ENCODE measurements at places on chromosomes 1 and 21. TPM values are rescaled to one million over a fixed set of nuclear protein-coding genes. Genes with fewer than 3 reads are reported as not detected.

DNA sequence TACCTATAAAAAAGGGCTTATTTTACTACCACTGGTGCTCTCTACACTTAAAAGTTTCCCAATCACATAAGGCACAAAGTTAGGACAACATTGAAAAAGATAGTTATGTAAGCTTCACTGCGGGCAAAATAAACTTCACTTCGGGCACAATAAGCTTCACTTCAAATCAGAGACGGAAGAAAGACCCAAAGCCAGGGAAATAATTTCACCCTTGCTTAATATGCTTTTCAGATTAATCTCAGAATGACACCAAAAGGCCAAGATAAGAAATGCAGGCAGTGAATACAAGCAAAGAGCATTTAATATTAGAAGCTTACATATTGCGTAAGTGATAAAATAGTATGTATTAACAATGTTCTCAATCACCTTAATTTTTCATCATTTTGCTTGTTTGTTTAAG is 444.2 kb downstream of the SETD4 start:
- no peak for DNase-seq

GRCh38 chr21:17688912-17689874 is 76.5 kb upstream of the BTG3 start:
- DNase-seq: no peak

GRCh38 chr1:54996359-54996868 is 2.3 kb upstream of the BSND start:
- DNase-seq: peak; percentile 64

GRCh38 chr1:153612111-153612754 is 704 bp downstream of the S100A16 start:
- DNase-seq: no peak

DNA sequence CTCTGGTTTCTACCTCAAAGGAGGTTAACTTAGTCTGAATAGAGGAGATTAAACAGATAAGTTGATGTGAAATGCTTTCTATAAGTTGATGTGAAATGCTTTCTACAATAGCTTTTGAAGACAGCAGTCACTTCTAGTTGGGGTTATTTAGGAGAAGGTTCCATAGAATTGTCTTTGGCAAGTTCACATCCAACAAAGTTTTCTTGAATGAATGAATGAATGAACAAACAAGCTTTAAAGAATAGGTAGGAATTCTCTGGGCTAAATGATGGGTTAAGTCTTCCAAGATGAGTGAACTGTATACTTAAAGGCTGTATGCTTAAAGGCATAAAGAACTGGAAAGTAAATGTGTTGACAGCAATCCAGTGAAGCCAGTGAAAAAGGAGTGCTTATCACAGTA is 1.9 kb downstream of the CDC73 start:
- DNase-seq: no peak

Gene ANKRD34A
- 1.5 TPM for total RNA-seq

- no peak for DNase-seq
Observed at GRCh38 chr1:44312399-44313196, 42.5 kb downstream of the ERI3 start.

Gene EDN2
- total RNA-seq: 0.78 TPM

Gene CA14
- total RNA-seq: 5.7 TPM

- peak; percentile 77 for DNase-seq
Observed at GRCh38 chr1:151994956-151995355, 1.3 kb upstream of the S100A10 start.

Gene ADGRL4
- total RNA-seq: 15.1 TPM

GRCh38 chr1:169427081-169427641 is at the start of gene CCDC181:
TSS of gene CCDC181 (minus strand) at chr1:169427474. CDS start at chr1:169424927, 2,547 bp downstream.
- no peak for DNase-seq

GRCh38 chr21:45220714-45221490 is 66.8 kb downstream of the POFUT2 start:
- DNase-seq: no peak

DNA sequence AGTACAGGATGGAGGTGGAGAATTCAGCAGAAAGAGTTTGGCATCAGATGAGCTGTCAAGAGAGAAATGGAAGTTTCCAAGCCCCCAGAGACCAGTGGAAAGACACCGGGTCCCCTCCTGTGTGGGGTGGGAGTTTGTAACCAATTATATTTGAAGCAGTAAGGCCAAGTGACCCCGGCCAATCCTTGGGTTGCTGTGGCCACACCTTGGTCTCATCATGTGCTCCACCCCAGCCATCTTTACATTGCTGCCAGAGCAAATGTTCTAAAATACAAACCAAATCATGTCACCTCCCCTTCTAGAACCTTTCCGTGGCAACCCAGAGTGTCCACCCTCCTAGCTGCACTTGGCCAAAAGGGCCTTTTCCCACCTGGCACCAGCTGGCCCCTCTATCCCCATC is 86.1 kb downstream of the KCNN3 start:
- DNase-seq: no peak

DNA sequence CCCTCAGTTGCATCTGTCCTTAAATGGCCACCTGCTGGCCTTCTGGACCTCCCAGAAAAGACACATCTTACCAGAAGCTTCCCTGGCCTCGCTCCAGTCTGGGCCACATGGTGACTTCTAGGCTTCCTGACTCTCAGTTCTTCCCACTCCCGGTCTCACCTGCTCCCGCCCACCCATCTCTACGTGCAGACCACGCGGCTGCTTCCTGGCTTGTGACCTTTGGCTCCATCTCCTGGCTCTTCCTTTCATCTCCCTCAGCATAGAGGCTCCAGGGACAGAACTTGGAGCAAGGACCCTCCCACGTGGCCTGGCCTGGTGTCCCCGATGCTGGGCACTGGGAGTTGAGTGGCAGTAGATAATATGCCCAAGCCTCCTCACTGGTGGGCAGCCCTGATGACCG is 124.9 kb upstream of the IRF2BP2 start:
- no peak for DNase-seq

- DNase-seq: no peak
Observed at GRCh38 chr21:22120616-22121266, 1122.5 kb downstream of the NCAM2 start.

- no peak for DNase-seq
Observed at GRCh38 chr21:46205766-46206162, 21.5 kb upstream of the SPATC1L start.

DNA sequence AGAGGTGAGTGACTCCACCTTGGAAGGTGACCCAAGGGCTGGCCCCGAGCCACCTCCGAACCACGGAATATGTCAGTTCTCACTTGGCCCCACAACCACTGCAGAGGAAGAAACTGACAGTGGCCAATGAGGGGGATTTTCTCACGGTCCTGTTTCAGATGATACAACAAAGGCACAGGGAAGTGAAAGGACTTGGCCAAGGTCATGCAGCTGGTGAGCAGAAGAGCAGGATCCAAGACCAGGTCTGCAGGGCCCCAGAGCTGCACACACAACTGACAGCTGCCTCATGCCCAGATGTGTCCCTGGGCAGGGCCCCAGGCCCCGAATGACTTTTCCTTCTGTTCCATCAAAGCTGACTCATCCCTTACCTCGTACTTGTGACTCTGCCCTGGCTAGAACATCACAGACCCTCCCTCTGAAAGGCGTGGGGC is 25.8 kb upstream of the EVA1B start:
- DNase-seq: no peak

DNA sequence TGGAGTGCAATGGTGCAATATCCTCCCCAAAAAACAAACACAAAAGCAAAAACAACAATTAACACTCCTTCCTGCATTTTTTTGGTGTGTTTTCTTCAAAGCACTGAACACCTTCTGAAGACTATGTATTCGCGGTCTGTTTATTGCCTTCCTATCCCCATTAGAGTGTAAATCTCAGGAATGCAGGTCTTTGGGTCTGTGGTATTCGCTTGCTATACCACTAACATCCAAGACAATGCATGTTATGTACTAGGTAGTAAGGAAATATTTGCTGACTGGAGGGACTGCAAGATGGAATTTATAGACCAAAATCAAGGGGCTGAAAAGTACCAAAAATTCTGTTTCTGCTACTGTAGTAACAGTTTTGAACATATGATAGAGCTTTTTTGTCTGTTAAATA is 299.4 kb downstream of the RYR2 start:
- no peak for DNase-seq

GRCh38 chr1:238916828-238917227 is 469.5 kb upstream of the CHRM3 start:
- no peak for DNase-seq

DNA sequence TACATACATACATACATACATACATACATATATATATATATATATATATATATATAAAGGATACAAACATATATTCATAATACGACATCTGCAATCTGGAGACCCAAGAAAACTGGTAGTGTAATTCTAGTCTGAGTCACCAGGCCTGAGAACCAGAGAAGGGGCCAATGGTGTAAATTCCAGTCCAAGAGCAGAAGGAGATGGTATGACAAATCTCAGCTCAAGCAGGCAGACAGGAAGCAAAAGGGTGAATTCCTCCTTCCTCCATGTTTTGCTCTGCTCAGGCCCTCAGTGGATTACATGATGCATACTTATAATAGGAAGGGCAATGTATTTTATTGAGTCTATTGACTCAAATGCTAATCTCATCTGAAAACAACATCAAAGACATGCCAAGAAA is 1060.4 kb upstream of the TMPRSS15 start:
- DNase-seq: no peak

DNA sequence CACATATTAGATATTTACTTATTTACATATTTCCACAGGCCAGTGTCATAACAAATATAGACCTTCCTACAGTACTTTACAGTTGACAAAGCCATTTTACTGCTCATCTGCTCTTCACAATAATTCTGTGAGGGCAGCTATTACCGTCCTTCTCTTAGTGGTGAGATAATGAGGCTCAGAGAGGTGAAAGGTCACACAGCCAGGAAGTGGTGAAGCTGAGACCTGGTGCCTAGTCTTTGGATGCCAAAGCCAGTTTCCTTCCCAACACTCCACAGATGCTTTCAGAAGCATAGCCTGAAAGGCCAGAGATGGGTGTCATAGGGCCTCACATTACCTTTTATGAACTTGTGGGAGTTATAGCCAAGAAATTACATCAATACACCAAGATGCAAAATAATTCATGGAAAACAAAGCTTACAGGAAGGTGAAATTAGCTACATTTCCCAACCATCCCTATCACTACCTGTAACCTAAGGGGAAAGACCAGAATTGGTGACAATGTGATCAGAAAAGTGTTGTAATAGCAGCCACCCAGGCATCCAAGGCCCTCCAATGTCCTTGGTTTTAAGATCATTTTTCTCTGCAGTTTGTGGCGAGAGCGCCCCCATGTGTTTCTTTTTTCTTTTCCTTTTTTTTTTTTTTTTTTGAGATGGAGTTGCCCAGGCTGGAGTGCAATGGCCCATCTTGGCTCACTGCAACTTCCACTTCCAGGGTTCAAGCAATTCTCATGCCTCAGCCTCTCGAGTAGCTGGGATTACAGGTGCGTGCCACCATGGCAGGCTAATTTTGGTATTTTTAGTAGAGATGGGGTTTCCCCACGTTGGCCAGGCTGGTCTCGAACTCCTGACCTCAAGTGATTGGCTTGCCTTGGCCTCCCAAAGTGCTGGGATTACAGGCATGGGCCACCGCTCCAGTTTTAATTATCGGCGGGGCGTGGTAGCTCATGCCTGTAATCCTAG is 26.5 kb upstream of the RPL11 start:
- no peak for DNase-seq

DNA sequence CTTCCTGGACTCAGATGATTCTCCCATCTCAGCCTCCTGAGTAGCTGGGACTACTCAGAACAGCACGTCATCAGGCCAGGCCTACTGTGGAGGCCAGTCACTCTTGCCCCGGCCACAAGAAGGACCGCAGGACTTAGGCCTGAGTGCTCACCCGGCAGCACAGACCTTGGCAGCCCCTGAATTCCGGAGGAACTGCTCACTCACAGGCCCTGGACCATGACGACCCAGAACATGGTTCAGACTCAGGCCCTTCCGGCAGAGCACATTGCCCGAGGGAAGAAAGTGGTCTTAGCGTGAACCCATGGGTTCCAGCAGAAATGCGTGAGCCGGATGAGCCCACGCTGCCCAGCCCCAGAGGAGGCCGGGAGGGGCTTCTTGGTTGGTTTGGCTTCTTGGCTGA is 177.3 kb upstream of the TMEM51 start:
- DNase-seq: no peak

DNA sequence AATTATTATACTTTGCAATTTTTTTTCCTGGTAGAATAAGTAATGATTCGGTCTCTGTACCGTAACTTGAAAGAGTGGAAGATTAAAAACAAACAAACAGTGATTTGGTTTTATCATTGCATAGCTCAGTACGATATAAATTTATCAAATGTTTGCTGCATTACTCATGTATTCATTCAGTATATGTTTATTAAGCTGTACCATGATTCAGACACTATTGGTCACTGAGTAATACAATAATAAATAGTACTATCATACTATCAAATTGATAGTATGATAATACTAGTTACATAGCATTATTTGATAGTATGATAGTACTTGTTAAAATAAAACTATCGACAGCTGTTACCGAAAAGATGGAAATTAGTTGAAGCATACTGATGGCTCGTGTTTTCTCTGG is 12.1 kb downstream of the CENPF start:
- DNase-seq: no peak

Gene SLC45A3
- total RNA-seq: 2.6 TPM

DNA sequence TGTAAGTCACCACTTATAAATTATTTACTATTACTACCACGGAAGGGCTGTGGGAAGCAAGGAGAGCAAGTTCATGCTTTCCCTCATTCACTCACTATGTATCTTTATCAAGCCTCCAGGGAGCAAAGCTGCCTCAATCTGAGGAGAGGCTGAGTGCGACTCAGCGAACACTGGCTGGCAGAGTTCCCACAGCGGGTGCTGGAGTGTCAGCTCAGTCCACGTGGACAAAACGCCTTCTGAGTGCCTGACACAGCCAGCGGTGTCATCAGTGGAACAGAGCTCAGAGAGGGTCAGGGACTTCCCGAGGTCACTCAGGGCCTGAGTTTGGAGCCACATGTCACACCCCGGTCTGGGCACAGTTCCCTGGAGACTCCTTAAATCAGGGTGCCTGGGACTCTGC is 16.9 kb downstream of the MATN1 start:
- DNase-seq: peak; percentile 75

GRCh38 chr1:78170859-78171258 is 125.1 kb downstream of the GIPC2 start:
- no peak for DNase-seq

DNA sequence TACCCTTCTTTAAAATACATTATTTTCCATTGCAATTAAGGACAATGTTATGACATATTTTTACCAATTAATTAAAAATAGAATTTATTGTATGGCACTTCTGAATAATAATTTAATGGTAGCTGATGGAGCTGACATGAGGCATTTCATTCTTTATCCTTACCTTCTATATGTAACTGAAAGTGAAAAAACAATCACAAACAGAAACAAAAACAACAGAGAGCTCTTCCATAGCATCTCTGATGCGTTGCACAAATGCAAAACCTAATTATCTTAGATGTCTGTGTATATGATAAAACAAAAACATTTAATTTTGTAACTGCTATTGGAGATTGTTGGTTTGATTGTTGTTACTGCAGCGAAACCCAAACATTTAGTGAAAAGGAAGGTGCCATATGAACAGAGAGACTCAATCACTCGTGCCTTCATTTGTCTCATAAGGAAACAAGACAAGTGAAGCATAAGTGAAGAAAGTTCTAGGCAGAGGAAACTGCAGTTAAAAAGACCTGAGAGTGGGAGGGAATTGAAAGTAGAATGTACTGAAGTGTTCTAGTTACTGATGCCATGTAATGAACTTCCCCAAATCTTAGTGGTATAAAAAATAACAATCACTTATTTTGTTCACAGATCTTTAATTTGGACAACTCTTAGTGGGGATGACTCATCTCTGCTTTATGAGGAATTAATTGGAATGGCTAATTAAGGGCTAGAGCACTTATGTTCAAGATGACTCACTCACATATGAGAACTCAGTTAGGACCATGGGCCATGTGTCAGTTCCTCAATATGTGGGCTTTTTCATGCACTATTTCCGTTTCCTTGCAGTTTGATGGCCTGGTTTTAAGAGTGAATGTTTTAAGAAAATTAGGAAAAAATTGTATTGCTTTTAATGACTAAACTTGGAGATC is 245.0 kb upstream of the OLFM3 start:
- no peak for DNase-seq

Gene ATF3
- 27.6 TPM for total RNA-seq

Gene VWA5B1
- total RNA-seq: 0.43 TPM

All from right atrium auricular region (tissue), 2 donors.